Suppressor macrophage (primary cell): ENCODE measurements at places on chromosomes 5 and 9.

GRCh38 chr9:128062846-128063831, 4.0 kb downstream of the NAIF1 start:
- no peak for DNase-seq

DNA sequence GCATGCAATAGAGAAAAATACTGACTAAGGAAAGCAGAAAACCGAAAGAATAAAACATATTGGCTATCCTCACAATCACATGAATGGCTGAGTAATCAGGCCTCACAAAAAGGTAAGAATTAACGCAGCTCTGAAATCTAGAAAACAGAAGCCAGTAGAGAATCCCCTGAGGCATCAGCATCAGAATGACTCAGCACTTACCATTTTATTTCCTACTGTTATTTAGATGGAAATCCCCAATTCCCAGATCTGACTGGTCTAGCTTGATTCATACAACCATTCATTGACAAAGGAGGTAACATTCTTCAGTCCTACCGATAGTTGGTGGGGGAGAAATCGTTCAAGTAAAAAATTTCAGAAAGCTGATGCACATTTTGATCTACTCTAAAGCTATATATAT, 1408.4 kb upstream of the WWC1 start:
- DNase-seq = no peak

GRCh38 chr5:164233791-164234190, 728.4 kb downstream of the MAT2B start:
- DNase-seq = no peak

- no peak for DNase-seq
Observed at GRCh38 chr9:134942011-134942787, 24.5 kb upstream of the FCN1 start.

GRCh38 chr5:144691936-144692335, 521.3 kb downstream of the KCTD16 start:
- DNase-seq = no peak

DNA sequence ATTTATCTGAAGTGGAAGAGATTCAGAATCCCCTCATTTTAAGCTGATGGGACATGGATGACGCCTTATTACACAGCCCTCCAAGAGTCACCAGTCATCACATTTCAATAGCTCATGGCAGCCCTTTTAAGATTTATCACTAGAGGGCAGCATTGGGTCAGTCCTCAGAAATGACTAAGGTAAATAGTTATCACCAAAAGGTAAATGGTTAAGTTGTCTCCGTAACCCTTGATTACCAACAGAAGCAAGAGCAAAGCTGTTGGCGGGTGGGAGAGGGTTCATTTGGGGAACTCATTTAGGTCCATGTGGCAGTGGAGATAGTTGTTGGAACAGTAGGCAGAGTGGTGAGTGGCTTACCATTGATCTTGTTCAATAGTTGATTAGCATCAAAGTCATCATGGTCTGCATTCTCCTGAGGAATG, 12.0 kb upstream of the C9 start:
- peak; percentile 64 for DNase-seq

DNA sequence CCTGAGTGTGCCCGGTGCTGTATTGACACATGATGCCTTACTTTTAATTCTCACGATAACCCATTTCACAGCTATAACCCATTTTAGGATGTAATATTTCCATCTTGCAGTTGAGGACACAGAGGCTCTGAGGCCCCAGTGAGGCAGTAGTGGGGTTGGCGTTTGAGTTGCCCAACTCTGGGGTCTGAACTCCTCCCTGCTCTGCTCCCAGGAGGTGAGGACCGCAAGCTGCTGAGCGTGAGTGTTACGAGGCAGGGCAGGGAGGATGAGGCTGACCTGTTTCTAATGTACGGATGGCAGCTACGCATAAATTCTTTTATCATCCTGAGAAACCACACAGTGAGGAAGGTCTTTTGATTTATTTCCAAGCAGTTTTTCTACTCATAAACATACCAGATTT, 11.4 kb downstream of the LRRC8A start:
- no peak for DNase-seq

DNA sequence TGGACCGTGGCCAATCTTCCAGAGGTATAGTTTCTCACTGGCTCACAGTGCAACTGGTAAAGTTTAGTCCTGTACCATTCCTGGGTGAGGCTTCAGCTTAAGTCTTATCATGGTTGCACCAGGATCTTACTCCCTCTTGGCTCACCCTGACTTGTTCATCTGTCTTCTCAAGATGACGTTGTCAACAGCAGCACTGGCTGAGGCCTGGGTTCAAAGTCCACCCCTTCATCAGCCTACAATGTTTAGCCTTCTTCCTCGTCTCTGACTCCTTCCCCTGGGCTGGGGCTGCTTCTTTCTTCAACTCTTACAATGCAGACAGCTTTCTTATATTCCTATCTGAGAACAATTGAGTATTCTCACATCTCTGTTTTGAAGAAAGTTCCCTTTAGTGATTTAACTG, 311.1 kb upstream of the CLINT1 start:
- no peak for DNase-seq

- DNase-seq = no peak
Observed at GRCh38 chr5:135743181-135743580, 91.3 kb upstream of the SLC25A48 start.

GRCh38 chr5:39224196-39224761, 4.9 kb upstream of the FYB1 start:
- peak; percentile 77 for DNase-seq

- no peak for DNase-seq
Observed at GRCh38 chr9:137725598-137725997, 106.8 kb downstream of the EHMT1 start.

DNA sequence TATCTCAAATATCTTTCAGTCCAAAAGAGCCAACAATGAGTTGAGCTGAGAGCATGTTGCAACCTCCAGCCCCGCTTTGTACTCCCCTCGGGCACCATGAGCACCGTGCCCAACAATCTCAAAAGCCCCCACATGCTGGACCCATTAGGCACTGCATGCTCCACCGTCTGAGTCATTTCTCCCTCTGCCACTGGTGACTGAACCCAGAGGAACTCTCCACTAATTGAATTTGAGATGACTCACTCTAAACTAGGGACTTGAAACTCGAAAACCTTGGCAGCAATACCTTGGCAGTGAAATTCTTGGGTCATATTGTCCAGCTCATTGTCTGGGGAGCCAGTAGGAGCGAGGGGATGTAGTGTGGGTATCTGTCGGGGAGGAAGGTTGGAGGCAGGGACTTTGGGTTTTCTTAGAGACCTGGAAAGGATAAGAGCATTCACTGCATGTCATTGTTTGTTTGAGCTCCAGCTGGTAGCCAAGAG, 49.9 kb upstream of the SLIT3 start:
- DNase-seq = no peak

- no peak for DNase-seq
Observed at GRCh38 chr9:114300153-114300845, 22.6 kb upstream of the ORM1 start.

GRCh38 chr5:160369990-160370712, at the start of gene C1QTNF2:
TSS of gene C1QTNF2 (minus strand) at chr5:160370626. CDS start at chr5:160355011, 15,615 bp downstream.
- DNase-seq = peak; percentile 30

DNA sequence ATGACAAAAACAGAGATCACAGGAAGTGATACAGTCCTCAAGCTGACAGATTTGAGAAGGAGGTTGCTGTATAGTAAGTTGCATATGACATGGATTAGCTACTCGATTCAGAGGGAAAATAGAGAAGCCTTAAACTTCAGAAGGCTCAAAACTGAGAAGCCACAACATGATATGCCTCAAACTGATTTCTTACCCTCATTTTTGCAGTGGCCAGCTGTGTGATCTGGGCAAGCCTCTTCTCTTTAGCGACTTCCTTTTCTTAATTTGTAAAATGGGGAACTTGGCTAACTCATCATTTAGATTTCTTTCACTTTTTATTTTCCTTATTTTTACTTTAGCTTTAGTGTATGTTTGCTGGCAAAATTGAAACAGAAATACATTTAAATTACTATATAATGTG, 421.1 kb downstream of the KIF4B start:
- DNase-seq = peak; percentile 13

DNA sequence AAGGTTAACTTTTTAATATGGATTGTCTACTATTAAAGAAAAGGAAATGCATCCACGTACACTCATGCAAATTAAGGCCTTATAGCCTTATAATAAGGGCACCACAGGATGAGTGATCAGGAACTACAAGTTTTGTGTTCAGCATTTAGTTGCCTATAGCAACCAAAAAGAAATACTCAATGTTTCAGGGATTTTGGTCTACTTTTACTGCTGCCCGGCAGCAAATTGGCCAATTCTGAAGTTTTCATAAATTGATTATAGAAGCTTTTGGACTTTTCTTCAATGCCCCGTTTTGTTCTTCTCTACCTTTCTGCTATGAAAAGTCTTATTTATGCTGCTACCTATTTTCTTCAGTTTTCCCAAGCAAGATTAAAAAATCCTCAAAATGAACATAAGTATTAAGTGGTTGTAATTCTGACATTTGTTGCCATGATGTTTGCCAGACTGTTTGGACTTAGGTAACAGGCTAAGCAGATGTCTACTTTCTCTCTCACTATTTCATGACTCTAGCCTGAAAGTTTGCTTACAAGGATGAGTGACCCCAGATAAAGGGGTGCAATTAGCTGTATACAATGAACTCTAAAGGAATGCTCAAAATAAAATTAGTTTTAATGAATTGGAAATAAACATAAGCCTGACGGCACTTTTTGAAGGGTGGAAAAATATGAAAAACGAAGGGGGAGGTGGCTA, 391.5 kb upstream of the DAB2 start:
- no peak for DNase-seq

GRCh38 chr5:5813441-5813840, 391.0 kb downstream of the ICE1 start:
- no peak for DNase-seq

DNA sequence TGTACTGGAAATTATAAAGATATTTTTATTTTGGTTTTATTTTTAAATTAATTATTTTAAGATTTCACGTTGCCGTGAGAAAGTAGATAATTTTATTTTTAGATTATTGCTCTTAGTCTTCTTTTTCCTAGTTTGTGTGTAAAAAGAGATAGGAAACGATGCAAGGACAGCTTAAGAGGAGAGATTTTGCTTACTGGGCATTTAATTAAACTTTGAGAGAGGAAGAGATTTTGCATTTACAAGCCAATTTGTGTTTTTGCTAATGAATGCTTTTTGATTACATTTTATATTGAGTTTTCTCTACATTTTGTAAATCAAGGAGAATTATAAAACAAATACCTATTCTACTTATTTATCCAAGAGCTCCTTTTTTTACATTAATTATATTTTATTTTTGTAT, 64.0 kb downstream of the ARHGEF28 start:
- no peak for DNase-seq

DNA sequence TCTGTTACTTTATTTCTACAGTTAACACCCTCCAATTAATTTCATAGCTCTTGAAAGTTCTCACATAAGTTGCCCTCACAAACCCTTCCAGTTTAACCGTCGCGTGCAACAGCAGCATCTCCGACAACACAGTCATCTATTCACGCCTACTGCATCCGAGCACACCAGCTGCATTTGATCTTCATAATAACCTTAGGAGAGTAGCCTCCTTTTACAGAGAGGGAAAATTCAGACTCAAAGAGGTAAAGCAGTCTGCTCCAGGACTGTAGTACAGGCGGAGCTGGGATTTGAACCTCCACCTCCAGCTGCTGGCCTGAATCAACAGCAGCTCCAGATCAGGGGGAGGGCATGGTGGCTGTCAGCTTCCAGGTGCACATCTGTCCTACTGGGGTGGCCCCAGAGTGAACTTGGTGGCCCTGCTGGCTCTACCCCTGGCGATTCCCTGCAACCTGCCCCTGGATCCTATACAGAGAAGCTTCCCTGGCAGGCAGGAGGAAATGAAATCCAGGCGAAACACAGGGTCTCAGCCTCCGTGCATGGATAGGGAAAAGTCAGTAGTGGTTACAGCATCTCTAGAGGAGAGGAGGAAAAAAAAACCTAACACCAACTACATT, 71.6 kb upstream of the UNC5A start:
- no peak for DNase-seq

GRCh38 chr5:88666761-88667495, 216.1 kb downstream of the MEF2C start:
- no peak for DNase-seq
